CD4-positive, alpha-beta T cell treated with Interleukin-15 for 1 hour (primary cell): ENCODE measurements at places on chromosomes 12 and 14.
A peak's percentile ranks its signal among the peaks of the same experiment; 100 is the strongest.

DNA sequence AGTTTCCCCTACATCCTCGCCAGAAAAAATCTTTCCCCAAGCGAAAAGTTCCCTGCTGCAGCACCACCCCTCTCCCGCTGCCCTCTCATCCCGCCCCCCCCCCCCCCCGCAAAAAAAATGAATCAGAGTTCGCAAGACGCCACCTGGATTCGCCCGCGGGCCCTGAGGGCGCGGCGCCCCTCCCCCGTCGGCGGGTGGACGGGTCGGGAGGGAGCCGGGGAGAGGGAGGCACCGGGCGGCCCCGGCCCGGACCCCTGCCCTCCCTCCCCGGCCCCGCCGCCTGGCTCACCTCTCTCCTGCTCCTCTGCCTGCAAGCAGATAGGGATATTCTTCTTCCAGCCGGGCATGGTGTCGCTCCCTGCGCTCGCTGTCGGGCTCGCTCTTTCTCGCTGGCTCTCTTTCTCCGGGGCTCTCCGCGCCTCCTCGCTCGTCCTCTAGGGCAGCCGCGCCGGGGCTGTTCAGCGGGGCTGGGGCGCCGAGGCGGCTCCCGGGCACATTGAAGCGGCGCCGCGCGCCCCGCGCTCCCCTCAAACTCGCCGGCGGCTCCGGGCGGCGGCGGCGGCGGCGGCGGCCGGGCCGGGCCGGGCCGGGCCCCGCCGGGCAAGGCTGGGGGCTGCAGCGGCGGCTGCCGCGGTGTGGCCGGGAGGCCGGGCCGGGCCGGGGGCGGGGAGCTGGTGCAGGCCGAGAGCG lies 200.3 kb upstream of the CAND1 start:
- peak; percentile 18 for DNase-seq

- no peak for DNase-seq
Observed at GRCh38 chr14:55500708-55501107, 60.3 kb upstream of the TBPL2 start.

GRCh38 chr12:51323317-51323960 lies 535 bp downstream of the BIN2 start:
- peak; percentile 78 for DNase-seq

DNA sequence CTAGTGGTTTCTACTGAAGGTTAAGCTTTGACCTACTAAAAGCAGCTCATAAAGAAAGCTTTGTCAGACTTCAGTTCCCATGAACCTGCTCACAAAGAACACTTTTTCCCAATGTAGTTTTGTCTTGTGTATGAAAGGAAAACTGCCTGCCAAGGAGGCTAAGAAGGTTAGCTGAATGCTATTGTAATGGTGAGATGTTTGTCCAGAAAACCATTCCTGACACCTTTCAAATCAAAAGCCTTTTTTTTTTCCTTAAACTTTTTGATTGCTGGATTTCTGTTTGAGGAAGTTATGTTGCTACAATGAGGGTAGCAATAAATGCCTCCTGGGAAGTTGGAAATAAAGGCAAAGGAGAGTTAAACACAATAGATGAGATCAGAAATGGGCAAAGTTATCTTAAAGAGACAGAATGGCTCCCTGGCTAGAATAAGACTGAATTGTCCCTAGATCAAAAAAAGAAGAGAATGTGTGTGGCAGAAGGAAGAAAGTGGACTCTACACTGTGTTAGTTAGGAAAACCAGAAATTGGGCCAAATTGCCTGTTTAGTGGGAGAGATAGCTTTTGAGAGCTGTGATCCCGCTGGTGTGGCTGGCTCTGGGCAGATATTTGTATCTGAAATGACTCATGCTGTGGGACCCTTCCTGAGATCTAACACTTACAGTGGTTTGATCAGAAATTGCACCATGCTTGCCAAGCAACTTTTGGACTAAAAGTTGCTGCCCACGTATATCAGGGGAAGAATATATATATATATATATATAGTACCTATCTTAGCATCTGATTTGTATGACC lies 27.5 kb downstream of the TECPR2 start:
- DNase-seq: no peak

DNA sequence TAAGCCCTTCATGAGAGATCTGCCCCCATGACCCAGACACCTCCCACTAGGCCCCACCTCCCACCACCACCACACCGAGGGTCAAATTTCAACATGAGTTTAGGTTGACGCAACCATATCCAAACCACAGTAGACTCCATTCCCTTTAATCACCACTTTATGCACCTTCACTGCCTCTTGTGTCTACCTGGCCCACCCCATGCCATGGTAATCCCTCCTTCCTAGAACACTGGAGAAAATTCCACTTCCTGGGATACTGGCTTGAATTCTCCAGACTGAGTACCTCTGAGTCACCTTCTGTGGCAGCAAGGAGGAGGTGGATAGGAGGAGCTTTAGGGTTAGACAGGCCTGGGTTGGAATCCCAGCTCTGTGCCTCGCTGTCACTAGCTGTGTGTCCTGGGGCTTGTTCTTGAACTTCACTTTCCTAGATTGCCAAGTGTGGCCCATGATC lies 26.1 kb upstream of the CIPC start:
- DNase-seq: no peak
